NCI-H82 (cell line): ENCODE measurements at places on chromosomes 1 and 21.

- peak; percentile 43 for DNase-seq
Observed at GRCh38 chr1:216742625-216743024, 19.4 kb upstream of the ESRRG start.

- DNase-seq = no peak
Observed at GRCh38 chr1:173112129-173112528, 61.4 kb upstream of the TNFSF18 start.

- no peak for DNase-seq
Observed at GRCh38 chr1:230191079-230191804, 124.2 kb downstream of the GALNT2 start.

DNA sequence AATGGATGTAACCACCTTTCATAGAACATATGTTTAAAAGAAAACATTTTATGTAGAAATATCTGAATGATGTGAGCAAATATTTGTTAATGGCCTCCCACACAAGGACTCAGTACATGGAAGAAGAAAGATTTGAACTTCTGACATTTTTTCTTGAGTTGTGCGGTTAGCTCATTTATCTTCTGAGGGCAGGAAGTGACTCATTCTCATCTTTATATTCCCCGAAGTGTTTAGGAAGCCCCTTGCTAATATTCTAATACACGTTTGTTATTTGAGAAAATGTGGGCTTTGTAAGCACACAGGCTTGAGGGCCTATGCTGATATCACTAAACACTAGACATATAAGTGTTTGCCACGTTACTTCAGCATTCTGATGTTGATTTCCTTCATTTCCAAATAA is 392.5 kb upstream of the PTBP2 start:
- DNase-seq = no peak

GRCh38 chr21:32001390-32001789 is 128.6 kb downstream of the HUNK start:
- DNase-seq = peak; percentile 28

GRCh38 chr1:22250724-22251123 is 107.8 kb upstream of the WNT4 start:
- DNase-seq = no peak

DNA sequence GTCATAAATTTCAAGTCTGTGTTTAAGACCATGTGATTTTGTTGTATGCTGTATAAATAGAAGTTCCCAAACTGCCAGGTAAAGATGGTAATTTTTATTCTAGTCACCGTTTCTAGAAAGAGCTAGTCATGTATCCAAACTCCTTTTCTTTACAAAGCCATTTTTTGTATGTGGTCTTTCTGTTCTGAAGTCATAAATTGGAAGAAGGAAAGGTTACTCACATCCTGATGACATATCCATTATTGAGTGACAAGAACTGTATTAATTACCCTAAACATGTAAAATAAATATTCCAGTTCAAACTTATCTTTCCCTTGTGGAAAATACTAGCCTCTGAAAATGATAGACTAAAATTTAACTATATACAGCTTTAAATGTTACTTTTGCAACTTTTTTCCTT is 104.7 kb downstream of the POFUT2 start:
- DNase-seq = no peak
